ENCODE measurements at places on chromosomes 2 and 18.

DNA sequence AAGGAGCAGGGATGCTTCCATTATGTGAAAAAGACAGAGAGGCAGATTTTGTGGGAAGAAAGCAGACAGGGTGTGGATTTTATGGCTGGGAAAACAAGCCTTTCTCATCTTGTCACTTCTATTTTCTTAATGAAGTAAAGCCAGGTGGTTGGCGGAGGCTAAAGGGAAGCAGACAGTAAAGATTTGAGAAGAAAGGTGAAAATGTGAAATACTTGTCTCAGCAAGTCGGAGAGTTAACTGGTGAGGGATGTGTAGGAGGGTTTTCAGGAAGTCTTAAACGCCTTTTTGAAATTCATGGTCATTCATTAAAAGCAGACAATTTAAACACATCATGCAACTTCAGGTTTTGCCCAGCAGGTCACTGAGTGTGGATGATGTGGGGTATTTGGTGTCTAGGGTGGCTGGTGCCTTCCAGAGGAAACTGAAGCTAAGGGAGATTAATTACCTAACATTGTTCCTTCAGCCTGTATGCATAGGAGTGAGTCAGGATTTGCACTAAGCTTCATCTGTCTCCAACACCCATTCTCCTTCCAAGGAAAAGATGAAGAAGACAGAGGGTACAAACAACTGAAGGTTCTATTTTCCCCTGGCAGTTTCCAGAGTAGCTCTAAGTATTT lies 20.7 kb downstream of the SLC14A2 start:
- no peak for DNase-seq

GRCh38 chr2:151118269-151118668 lies 143.4 kb downstream of the RBM43 start:
- DNase-seq = no peak

- DNase-seq = no peak
Measured at GRCh38 chr18:69969491-69969890, 21.8 kb upstream of the CD226 start.

GRCh38 chr2:11506611-11506969 lies 27.3 kb upstream of the GREB1 start:
- no peak for DNase-seq

Measured in stimulated activated CD8-positive, alpha-beta memory T cell treated with anti-CD3 and anti-CD28 coated beads, Interleukin-2, amount 100 ng/mL, for 1 hour (primary cell).